Hypothalamus (tissue), 51 donors: ENCODE measurements at places on chromosomes 13 and 19.

DNA sequence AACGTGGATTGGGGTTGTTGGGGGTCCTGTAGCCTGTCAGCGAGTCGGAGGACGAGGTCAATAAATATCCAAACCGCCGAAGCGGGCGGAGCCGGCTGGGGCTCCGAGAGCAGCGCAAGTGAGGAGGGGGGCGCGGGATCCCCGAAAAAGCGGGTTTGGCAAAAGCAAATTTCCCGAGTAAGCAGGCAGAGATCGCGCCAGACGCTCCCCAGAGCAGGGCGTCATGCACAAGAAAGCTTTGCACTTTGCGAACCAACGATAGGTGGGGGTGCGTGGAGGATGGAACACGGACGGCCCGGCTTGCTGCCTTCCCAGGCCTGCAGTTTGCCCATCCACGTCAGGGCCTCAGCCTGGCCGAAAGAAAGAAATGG is 754 bp upstream of the SIX5 start:
- DNase-seq: peak; percentile 91

DNA sequence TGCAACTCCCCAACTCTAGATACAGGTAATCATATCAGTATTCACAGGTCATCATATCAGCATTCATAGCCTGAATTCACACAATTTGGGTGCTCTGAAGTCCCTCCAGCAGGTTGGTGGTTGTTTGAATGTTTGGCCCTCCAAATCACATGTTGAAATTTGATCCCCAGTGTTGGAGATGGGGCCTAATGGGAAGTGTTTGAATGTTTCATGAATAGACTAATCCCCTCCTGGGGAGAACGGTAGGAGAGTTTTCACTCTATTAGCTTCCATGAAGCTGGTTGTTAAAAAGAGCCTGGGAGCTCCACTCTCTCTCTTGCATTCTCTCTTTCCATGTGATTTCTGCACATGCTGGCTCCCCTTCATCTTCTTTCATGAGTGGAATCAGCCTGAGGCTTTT is 288.6 kb upstream of the PCDH9 start:
- DNase-seq: no peak

DNA sequence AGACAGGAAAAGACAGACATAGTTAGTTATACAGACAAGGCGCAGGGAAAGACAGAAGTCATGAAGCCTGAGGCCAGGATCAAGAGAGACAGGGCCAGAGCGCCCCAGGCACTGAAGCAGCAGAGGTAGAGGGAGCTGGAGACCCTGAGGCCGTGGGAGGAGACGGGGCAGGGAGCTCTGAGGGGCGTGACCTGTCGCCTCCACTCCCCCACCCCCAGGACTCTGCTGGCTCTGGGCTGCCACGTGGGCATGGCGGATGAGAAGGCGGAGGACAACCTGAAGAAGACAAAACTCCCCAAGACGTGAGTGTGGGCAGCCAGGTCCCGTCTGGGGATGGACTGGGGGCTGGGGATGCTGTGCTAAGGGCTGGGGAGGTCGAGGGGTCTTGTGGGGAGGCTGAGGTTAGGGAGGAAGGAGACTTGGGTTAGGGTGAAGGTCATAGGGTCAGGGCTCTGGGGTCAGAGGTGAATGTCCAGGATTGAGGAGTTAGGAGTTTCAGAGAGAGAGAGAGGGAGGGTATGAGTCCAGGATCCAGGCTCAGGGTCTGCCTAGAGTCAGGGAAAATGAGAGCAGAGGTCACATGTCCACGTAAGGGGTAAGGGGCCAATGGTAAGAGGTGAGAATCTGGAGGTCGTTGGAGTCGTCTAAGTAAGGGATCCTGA is 31.1 kb downstream of the RYR1 start:
- no peak for DNase-seq

DNA sequence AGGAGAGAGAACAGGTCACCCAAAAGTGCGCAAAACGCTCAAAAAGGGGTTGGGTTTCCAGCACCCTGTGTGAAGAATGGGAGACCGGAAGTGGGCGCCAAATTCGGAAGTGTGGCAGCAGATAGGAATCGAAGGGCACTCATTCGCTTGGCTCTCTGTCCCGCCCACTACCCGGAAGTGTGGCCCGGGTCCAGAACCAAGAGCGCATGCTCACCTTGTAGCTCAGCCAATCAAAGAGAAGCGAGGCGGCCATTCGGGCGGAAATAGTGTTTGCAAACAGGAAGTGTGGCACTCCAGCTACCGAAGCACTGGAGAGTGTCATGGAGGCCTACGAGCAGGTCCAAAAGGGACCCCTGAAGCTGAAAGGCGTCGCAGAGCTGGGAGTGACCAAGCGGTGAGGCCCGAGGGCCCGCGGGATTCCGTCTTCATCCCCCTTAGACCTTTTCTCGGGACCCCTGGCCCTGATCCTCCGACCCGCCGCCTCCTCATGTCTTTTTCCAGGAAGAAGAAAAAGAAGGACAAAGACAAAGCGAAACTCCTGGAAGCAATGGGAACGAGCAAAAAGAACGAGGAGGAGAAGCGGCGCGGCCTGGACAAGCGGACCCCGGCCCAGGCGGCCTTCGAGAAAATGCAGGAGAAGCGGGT is at the start of gene FAM32A:
FAM32A (plus strand) TSS at position 288 of the 645 bp plus-strand sequence; CDS start at position 321, 33 bp downstream.
- peak; percentile 97 for DNase-seq

DNA sequence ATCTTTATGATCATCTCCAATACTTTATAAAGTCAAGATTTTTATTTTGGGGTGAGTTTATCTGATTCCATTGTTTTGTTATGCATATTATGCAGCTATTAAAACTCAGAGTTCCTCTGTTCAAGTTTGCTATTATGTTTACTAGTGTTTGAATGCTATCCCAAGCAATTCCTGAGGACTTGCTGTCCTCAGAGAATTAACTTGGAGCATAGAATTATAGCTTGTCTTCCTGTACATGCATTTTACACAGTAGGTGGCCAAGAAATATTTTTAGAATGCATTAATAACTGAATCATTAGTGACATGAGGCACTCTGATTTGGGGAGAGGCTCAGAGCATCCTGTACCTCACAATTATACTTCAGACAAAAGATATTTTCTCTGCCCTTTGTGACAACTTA is 195.6 kb upstream of the MIR17HG start:
- no peak for DNase-seq

DNA sequence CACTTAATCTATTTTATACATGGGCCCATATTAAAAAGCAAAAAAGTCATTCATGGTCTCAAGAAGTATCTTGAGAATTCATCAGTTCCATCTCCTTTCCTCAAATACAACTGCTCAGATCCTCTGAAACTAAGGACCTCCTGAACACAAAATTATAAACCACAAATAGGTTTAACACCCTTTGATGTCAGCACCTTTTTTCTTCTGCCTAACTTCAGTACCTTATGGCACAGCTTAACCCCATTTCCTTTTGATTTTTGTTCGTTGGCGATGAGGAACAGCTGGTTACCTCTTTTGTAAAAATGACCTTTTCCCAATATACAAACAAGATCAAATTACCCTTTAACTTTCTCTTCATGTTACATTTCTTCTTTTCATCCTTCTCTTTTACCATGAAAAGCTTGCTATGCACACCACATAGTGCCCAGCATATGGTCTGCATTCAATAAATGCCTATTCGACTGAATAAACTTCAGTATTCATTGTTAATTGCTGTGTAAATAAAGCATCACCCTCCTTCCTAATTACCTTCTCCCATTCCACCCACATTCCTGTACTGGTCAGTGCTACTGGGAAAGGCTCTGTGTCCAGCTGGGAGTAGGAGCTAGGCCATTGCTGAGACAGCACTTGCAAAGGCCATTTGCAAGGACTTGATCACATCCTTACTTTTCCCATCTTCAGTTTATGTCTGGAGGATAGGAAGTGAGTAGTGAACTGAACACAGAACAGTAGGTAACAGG is 317.9 kb downstream of the SHISA2 start:
- no peak for DNase-seq
